Suppressor macrophage treated with lipopolysaccharide for 1 hour (primary cell): ENCODE measurements at places on chromosomes 2 and 18.

- no peak for DNase-seq
Observed at GRCh38 chr2:11876436-11876835, 130.0 kb downstream of the LPIN1 start.

DNA sequence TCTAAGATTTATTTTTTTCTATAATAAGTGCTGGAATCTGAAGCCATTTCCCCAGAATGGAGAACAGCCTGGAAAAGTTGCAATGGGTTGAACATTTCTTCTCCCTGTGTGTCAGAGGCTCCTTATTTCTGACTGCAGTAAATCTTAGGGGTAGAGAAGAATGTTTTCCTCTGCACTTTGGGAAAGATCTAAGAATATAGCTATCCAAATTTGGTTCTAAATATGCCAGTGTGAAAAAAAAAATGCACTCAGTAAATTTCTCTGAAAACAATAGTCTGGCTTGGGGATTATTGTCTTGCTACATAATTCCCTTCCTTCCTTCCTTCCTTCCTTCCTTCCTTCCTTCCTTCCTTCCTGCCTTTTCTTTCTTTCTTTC, 19.7 kb upstream of the CYRIA start:
- no peak for DNase-seq

GRCh38 chr2:80330527-80331450, 26.2 kb upstream of the LRRTM1 start:
- DNase-seq, result no peak

DNA sequence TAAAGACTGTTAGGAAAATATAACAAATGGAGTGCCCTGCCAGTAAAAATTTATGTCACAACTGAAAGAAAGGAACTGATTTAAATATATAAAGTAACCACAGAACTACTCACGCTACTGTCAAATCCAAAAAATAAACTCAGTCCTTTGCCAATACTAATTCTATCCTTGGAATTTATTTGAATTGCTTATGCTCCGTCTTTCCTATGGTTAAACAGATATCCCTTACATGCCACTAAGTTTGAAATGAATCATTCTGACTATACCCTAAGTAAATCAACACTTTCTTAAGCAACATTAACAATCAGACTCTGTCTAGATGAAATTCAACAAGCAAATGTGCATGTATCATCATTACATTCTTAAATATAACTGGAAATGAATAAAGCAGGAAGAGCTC, 9.8 kb downstream of the HNRNPLL start:
- no peak for DNase-seq

GRCh38 chr2:106579750-106580197, 92.6 kb downstream of the CD8B2 start:
- DNase-seq, result no peak

DNA sequence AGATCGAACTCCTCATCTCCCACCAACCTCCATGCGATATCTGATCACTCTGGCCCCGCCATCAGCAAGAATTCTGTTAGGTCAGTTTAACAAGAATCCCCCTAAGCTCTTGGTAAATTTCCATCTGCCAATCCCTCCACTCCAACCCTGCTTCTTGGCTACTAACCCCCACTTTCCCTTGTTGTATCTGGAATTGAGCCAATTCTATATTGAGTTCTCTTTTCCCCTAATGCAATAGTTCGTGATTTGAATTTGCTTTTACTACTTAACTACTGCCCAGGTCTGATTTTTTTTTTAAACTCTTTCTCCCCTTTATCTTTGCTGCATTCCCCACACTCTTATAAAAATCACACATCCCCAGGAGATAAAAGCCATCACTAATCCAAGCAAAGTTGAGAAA, 159.3 kb upstream of the STK17B start:
- no peak for DNase-seq

DNA sequence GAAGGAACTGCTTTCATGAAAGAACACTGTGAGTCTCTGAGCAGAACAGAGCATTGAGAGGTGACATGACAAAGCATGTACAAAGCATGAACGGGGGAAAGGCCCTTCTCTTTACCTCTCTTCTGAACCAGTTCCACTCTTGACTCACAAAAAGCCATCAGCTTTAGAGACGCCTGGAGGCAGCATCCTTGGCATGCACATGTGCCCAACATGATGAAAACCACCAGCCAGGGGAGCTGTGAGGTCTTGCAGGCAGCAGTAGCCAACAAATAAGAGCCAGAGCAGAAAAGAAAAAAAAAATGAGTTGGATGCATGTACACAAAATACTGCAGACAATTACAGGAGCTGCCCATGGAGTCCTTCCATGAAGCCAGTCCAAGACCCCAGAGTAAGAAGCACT, 95.5 kb upstream of the AGAP1 start:
- no peak for DNase-seq

GRCh38 chr2:232276084-232276732, 102.3 kb upstream of the ALPP start:
- no peak for DNase-seq

GRCh38 chr18:62061821-62062478, 124.9 kb downstream of the PIGN start:
- no peak for DNase-seq

DNA sequence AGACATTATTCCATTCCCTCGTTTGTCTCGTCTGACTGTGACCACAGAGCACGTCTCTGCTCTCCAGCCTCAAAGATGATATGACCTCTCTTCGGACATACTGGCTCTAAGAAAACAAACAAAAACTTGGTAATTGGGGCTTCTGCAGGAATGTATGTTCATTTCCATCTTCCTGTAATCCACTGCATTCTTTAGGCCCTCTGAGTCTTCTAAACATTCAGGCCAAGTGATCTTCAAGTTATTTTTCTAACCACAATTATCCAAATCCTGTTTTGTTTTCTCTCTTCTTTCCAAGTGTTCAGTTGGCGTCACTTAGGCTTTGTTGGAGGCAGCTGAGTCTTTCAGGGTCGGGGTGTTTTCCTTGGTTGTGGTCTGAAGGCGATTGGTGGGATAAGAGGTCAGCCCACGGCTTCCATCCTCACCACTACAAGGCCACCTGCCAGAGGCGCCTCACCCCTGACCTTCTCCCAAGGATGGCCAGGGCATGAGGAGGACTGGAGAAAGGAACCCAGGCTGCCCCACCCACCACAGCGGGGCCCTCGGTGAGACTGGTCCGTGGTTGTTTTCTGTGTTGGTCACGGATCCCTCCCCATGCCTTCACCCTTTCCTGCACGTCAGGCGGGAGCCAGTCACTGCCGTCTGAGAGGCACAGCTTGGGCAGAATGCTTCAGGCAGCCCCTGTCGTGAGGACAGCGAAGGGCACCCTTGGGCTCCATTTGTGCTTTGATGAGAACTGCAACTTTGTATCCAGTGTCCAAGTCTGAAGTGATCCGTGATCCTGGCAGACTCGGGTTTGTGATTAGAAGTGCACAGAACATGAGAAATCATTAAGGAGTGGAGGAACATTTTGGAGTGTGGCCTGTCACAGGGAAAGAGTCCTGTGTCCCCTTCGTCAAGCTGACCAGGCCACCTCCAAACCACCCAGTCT, 88.6 kb upstream of the FHL2 start:
- DNase-seq, result no peak

GRCh38 chr2:101341901-101342624, 33.6 kb upstream of the RNF149 start:
- peak; percentile 93 for DNase-seq

- DNase-seq, result peak; percentile 94
Observed at GRCh38 chr2:218360453-218360852, 3.8 kb downstream of the CATIP start.

- DNase-seq, result no peak
Observed at GRCh38 chr2:41965173-41965908, 82.5 kb upstream of the PKDCC start.

- DNase-seq, result peak; percentile 59
Observed at GRCh38 chr2:85410584-85411404, 628 bp upstream of the CAPG start.

DNA sequence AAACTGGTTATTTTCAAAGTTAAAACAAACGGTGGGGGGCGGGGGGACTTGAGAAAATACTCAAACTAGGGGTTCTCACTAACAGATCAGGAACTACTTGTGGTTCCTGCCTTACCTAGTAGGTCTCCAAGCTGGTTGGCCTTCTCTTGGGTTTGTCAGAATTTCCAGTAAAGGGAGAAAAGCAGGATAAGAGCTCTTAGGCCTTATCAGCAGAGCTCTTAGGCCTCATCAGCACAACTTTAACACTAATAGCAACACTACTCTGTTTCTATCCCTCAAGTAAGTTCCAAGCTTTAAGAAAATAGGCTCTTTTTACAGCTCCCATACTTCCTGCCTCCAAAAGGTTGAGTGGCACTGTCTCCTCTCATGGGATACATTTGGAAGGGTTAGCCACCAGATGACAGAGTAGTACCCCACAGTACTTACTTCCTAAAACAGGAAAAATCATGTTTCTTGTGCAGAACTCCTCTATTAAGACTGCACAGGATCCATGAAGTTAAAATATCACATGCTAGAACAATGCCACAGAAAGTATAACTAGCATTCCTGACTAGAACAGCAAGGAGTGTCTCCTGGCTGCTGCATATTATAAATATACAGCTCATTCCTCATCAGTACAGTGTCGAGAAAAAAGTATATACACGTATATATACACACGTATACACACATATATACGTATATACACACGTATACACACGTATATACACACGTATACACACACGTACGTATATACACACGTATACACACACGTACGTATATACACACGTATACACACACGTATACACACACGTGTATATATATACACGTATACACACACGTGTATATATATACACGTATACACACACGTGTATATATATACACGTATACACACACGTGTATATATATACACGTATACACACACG, 6.1 kb downstream of the FBXO11 start:
- peak; percentile 32 for DNase-seq
